NCI-H2029 treated with DMSO at 0.1 percent for 48 hours (cell line): ENCODE measurements at places on chromosomes 16 and 17.

GRCh38 chr16:87201052-87201451 lies 116.1 kb downstream of the C16orf95 start:
- DNase-seq = no peak

- no peak for DNase-seq
Measured at GRCh38 chr16:67170949-67171649, 761 bp downstream of the NOL3 start.

- peak; percentile 61 for DNase-seq
Measured at GRCh38 chr17:50661795-50662391, 27.2 kb downstream of the ABCC3 start.

DNA sequence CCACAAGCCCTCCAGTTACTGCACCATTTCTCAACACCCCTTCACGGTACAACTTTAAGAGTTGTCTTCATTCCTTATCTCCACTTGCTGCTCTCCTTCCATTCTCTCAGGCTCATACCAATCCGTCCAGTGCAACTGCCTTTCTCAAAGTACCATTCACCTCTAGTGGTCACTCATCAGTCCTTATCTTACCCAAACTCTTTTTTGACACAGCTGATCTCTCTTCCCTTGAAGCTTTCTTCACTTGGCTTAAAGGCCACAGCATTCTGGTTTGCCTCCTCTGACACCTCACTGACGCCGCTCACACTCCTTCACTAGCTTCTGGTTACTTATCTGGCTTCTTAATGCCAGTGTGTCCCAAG lies 24.9 kb downstream of the UBE2G1 start:
- DNase-seq = no peak

DNA sequence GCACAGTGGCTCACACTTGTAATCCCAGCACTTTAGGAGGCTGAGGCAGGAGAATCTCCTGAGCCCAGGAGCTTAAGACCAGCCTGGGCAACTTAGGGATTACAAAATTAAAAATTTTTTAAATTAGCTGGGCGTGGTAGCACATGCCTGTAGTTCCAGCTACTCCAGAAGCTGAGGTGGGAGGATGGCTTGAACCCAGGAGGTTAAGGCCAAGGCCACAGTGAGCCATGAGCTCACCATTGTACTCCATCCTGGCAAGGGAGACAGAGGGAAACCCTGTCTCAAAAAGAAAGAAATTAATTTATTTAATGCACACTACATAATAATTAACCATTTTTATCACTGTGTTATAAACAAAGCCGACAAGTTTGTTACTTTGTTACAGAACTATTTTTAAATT lies 131.1 kb upstream of the TMEM97 start:
- no peak for DNase-seq

GRCh38 chr17:51427323-51427811 lies 167.0 kb downstream of the UTP18 start:
- peak; percentile 94 for DNase-seq

- DNase-seq = no peak
Measured at GRCh38 chr17:40366076-40366860, 1.7 kb upstream of the GJD3 start.

DNA sequence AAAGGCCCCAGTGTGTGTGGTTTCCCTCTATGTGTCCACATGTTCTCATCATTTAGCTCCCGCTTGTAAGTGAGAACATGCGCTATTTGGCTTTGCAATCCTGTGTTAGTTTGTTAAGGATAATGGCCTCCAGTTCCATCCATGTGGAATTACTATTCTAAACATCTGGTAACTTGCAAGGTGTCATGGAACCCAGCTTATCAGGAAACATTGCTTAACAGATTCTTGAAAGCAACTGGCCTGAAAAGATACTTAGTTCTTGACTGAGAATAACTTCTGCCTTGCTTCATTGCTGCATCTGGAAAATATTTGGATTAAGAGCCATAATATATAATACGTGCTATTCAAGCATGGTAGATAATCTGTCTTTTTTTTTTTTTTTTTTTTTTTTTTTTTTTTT lies 27.8 kb downstream of the PAFAH1B1 start:
- DNase-seq = no peak

DNA sequence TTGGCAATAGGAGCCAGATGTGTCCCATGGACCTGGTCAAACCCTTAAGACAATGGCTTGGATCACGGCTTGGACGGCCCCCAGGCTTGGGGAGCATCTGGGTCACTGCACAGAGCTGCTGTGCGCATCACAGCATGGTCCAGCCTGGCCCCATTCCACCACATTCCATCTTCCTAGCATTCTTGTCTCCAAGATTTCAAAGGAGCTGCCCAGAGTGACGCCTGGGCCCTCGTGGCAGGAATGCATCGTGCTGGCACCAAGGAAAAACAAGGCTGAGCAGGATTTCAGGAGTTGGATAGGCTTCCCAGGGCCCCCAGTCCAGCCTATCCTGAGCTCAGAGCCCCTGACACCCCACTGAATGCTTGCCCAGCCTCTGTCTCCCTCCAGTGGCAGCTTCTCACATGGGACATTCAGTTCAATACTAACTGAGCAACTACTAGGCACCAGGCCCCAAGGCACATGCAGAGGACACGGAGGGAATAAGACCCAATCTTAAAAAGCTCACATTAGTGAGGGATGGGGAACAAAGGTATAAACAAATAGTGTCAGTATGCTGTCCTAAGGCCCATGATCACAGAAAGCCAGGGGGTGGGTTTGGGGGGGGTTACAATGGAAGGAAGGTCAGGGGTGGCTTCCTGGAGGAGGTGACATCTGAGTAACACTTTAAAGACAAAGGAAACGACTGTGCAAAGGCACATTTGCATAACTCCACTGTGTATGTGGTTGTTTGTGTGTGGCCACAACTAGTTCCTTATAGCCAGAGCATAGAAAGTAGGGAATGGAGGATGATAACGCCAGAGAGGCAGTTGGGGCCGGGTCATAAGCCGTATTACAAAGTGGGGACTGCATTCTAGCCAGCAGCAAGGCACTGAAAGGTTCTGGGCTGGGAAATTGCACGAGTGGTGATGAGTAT lies 34.1 kb downstream of the TK2 start:
- no peak for DNase-seq

GRCh38 chr17:7174603-7175326 lies 4.4 kb downstream of the ASGR1 start:
- DNase-seq = no peak

- no peak for DNase-seq
Measured at GRCh38 chr16:54690710-54691109, 240.0 kb upstream of the IRX5 start.

DNA sequence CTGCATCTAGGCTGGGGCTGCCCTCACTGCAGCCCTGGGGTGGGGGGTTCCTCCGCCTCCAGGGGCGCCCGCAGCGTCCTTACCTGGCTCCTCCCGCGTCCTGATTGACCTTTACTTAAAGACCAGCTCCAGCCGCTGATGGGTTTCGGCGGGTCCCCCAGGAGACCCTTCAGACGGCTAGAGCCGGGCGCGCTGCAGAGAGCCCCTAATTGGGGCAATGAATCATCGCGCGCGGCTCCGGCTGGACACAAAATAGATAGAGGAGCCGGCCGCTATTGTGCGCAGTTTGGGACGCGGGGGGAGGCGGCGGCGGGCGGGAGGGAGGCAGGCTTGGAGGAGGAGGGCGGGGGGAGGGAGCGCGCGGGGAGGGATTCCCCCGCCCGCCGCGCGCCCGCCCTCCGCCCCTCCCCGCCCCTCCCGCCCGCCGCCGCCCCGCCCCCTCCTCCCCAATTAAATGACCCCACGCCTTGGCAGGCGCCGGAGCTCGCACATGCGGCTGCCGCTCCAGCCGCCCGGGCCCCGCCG lies 56.5 kb upstream of the CIBAR2 start:
- no peak for DNase-seq

DNA sequence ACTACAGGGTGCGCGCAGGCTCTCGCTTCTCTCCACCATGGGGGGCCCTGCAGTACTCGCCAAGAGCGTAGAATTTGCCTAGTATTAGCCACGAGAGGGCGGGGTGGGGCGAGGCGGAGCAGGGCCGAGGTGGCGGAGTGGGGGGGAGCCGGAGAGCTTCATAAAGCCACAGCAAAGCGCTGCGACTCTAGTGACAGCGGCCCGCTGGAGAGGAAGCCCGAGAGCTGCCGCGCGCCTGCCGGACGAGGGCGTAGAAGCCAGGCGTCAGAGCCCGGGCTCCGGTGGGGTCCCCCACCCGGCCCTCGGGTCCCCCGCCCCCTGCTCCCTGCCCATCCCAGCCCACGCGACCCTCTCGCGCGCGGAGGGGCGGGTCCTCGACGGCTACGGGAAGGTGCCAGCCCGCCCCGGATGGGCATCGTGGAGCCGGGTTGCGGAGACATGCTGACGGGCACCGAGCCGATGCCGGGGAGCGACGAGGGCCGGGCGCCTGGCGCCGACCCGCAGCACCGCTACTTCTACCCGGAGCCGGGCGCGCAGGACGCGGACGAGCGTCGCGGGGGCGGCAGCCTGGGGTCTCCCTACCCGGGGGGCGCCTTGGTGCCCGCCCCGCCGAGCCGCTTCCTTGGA lies at the start of gene TBX21:
Gene TBX21, plus strand, starts transcription at position 190 of the 627 bp plus-strand sequence. Its CDS starts 219 bp downstream, at position 409.
- DNase-seq = no peak

GRCh38 chr17:8060274-8060673 lies 21.4 kb downstream of the ALOX15B start:
- DNase-seq = peak; percentile 14

- DNase-seq = peak; percentile 3
Measured at GRCh38 chr16:48054881-48055601, 100.8 kb downstream of the ABCC12 start.

DNA sequence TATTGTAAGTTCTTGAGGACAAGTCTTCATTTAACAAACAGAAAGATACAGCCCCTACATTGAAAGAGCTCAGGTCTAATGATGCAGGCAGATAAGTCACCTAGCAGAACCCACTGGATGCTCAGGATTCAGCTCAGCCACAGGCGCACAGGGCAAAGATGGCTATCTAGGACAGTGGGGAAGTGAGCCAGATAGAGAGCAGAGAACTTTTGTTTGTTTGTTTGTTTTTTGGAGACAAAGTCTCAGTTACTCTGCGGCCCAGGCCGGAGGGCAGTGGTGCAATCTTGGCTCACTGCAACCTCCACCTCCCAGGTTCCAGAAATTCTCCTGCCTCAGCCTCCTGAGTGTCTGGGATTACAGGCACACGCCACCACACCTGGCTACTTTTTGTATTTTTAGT lies 20.4 kb downstream of the METTL2A start:
- no peak for DNase-seq

GRCh38 chr17:39700148-39700987 lies 504 bp downstream of the ERBB2 start:
- no peak for DNase-seq

GRCh38 chr17:43614561-43614960 lies 47.2 kb downstream of the MEOX1 start:
- no peak for DNase-seq

DNA sequence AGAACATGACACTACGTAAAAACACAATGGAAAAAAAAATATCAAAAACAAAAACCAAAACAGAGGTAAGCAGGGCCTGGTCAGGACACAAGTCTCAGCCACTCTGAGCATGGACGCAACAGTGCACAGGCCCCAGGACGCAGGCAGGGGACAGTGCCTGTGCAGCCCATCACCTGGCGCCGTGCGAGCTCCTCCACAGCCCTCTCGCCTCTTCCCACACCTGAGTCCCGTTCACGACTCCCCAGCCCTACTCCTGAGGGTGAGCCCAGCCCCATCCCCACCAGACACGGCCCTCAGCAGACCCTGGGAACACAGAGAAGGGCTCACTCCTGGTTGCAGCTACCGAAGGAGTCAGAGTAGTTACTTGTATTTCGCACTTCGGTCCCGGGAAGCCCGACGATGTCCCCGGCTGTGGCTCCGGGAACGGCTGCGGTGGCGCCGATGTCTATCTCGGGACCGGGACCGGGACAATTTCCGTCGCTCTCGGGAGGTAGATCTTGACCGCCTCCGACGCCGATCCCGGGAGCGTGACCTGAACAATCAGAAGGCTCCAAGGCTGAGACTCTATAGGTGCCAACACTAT lies 9.4 kb downstream of the HBQ1 start:
- no peak for DNase-seq

GRCh38 chr16:10971560-10971961 lies 27.2 kb downstream of the CLEC16A start:
- peak; percentile 75 for DNase-seq

DNA sequence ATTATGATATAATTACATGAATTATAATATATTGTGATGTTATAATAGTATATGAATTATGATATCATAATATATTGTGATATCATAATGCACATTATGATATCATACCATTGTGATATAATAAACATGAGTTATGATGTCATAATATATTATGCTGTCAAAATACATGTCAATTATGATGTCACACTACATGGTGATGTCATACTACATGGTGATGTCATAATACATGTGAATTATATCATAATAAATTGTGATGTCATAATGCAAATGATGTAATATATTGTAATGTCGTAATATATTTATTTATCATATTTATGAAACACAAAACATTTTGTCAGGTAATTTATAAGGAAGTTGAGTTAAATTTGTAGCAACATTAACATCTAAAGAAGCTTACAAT lies 1950.1 kb downstream of the TP53TG3F start:
- DNase-seq = no peak

- DNase-seq = no peak
Measured at GRCh38 chr16:86248310-86248905, 261.9 kb upstream of the FOXF1 start.

GRCh38 chr16:10597187-10597601 lies 16.8 kb upstream of the EMP2 start:
- no peak for DNase-seq

DNA sequence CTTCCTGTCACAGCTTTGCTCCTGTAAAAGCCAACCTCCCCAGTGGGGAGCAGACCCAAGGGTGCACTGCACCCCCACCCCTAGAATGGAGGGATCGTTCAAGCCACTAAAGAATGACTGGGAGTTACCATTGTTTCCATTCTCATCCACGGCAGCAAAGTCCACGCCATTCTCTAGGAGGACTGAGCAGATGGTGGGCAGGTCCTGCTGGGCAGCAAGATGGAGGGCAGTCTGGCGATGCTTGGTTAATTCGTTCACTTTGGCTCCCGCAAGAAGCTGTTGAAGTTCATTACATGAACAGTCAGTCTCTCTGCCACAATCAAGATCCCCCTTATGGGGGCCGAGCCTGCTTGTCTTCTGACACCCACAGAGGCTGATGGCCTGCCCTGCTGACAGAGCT lies 30.8 kb downstream of the CYB5D2 start:
- DNase-seq = no peak

- DNase-seq = no peak
Measured at GRCh38 chr17:77279448-77280303, 138.9 kb downstream of the SEC14L1 start.

DNA sequence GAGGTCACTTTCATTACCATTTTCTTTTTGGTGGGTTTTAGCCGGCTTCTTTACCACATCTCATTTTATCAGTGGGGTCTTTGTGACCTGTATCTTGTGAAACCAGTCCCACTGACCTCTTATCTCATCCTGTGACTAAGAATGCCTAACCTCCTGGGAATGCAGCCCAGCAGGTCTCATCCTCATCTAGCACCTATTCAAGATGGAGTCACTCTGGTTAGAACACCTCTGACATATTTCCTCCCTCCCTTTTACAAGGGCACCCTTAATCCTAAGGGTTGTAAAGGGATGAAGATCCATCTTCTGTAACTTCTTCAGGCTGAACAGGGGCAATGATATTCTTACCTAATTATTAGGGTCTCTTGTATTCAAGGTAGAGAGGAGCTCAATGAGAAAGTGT lies 107.9 kb upstream of the HAS3 start:
- DNase-seq = no peak
